COR-L47 (cell line): ENCODE measurements at places on chromosomes 5 and 9.

GRCh38 chr9:36903541-36904435 is 130.3 kb downstream of the PAX5 start:
- DNase-seq: no peak

DNA sequence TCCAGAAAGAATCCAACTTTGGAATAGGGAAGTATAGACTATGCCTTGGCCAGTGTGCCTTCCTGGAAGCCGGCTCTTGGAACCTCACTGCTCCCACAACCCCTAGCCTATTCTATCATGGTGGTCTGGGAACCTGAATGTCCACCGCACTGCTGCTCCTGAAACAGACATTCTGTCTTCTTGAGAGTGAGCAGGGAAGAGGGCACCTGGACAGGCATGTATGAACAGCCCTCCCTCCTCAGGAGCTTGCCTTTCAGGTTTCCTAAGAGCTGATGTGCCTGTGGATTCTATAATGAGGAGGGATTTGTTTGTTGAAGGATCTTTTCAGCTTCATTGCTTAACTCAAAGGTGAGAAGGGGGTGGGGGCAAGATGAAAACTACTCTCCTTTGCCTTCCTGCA is 55.1 kb upstream of the XPA start:
- DNase-seq: no peak

- DNase-seq: no peak
Observed at GRCh38 chr5:41370482-41370881, 139.9 kb downstream of the PLCXD3 start.

DNA sequence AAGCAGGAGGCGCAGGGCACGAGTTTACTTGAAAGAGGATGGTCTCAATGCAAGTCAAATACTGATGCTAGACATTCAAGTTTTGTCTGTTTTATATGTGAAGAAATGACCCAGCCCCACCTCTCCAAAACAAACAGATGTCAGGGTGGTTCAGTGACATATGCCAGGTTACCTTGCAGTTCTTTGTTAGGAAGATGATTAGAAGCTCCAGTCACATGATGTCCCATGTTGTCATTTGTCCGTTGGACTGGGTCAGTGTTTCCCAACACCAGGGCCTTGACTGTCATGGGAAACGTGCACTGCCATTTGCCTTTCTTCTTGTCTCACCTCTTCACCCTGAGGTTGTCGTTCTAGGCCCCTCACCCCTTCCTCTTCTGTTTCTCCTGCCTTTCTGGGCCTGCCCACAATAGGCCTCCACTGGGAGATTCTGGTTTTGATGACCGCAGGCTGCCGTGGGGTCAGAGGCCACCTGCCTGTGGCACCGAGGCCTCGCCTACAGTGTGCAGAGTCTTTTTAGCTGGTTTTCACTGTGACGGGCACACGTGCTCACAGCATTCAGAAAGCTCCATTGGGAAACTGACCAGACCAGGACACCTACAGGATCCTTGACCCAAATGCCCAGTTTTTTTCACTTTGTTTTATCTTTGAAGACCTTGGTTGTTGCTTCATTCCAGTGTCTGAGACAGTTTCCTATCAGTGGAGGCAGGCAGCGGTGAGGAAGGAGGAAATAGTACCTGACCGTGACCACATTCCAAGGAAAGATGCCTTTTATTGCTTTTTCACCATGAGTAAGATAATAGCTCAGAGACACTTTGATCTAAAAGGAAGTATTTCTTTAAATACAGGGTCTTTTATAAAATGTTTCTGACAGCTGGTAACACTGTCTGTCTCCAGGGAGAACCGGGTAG is 123.1 kb downstream of the PIP5K1B start:
- DNase-seq: no peak

DNA sequence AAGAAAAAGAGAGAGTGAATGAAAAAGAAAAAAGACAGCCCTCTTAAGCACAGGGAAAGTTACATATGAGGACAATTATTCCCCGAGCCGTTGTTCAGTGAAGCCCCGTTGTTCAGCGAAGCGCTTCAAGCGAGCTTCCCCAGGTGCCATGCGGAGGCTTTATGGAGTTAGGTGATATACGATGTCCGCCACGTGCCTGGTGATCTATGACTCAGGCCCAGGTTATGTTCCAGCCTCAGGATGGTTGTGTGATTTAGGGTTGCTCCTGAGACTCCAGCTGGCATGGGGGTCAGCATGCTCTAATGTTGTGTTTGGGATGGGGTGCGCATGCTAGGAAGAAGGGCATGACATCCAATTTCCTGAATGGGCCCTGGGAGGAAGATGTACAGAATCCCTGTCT is 365.6 kb downstream of the CDK5RAP2 start:
- no peak for DNase-seq

- no peak for DNase-seq
Observed at GRCh38 chr5:7606840-7607465, 211.0 kb downstream of the ADCY2 start.

- DNase-seq: no peak
Observed at GRCh38 chr5:176166427-176166826, 71.8 kb upstream of the SIMC1 start.

GRCh38 chr5:143707806-143708205 is 104.2 kb upstream of the HMHB1 start:
- no peak for DNase-seq

- no peak for DNase-seq
Observed at GRCh38 chr5:66351813-66352212, 207.7 kb downstream of the SREK1 start.
